NCI-H1417 treated with DMSO at 0.1 percent for 48 hours (cell line): ENCODE measurements at places on chromosomes 5 and 9.

DNA sequence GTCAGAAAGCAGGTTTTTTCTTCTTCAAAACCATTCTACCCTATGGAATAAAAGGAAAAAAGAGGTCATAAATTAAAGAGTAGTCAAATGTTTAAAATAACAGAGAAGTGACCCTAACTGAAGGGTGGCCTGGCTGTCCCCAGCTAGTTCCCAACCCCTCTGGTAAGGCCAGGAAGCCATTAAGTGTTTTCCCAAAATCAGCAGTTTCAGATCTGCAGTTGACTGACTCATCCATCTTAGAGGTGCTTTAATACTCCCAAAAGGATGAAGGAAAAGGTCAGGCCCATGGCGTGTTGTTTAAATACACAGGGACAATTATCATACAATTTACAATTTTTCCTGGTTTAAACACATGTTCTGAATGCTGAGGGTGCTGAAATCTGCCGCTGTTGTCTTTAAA is 47.9 kb upstream of the TBC1D9B start:
- no peak for DNase-seq

DNA sequence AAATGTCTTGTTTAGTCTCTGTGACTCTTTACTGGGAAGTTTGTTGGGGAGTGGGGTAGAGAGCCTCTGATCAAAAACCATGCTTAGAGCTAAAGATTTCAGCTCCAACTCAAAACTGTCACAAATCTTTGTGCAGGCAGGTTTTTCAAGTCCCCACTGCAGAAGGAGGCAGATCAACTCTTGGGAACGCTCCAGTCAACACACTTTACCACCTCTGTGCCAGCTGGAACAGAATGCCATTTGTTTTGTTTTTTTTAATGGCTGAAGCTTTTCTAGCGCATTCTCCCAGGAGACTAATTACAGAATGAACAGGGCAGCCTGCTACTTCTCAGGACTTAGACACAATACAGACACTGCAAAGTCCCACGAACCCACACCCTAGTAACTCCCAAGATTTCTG is 17.9 kb upstream of the LHX6 start:
- DNase-seq, result no peak

DNA sequence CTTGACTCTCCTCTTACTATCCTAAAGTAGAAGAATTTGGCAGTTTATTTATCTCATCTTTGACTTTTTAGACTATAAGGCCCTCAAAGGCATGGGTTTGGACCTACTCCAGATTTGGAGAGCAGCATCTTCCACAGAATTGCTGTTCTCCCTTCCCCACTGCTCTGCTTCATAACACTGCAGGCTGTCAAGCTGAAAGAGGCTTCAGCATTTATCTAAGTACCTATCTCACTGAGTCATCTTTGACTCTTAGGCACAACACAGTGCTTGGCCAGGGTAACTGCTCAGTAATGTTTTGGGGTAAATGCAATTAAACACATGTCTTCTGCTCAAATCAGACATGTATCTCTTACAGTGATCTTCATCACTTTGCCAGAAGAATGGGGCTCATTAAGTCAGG is 60.6 kb downstream of the GRIN3A start:
- DNase-seq, result no peak

DNA sequence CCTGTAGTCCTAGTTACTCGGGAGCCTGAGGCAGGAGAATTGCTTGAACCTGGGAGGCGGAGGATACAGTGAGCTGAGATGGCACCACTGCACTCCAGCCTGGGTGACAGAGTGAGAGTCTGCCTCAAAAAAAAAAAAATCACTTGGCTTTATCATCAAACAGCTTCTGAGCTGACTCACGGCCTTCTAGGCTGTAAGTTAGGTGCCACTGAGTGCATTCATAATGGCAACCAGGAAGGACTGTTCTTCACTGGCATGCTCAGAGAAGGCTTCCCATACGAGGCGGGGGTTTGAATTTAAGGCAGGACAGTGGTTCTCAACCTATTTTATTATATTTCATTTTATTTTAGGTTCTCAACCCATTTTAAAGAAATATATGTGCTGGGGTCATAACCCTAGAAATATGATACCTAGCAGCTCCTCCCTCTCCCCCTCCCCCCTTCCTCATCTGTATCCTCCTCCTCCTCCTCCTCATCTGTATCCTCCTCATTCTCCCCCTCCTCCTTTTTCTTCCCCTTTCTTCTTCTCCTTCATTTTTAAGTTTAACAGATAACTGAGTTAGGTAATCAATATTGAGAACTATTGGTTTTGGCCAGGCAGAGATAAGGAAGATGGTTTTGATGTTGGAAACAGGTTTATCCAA is 19.0 kb upstream of the LHFPL2 start:
- no peak for DNase-seq

GRCh38 chr9:85038824-85039608 is 369.5 kb downstream of the NTRK2 start:
- no peak for DNase-seq

GRCh38 chr5:65812648-65813047 is 90.6 kb downstream of the NLN start:
- no peak for DNase-seq

DNA sequence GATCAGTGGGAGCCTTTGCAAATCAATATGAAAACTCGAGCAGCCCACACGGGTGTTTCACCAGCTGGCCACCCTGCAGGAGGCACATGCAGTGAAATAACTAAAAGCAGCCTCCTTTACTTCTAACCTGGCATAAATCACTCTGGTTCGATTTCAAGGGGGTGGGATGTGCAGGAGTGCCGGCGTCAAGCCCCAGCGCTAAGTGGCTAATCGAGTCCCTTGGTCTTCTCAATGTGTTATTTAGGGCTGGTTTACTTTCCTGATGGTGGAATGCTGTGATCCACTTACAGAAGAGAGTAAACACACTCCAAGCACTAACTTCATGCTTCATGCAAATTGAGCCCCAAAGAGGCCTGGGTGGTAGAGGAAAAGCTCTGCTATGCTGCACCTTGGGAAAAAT is 109.4 kb downstream of the TMEM174 start:
- DNase-seq, result peak; percentile 46

DNA sequence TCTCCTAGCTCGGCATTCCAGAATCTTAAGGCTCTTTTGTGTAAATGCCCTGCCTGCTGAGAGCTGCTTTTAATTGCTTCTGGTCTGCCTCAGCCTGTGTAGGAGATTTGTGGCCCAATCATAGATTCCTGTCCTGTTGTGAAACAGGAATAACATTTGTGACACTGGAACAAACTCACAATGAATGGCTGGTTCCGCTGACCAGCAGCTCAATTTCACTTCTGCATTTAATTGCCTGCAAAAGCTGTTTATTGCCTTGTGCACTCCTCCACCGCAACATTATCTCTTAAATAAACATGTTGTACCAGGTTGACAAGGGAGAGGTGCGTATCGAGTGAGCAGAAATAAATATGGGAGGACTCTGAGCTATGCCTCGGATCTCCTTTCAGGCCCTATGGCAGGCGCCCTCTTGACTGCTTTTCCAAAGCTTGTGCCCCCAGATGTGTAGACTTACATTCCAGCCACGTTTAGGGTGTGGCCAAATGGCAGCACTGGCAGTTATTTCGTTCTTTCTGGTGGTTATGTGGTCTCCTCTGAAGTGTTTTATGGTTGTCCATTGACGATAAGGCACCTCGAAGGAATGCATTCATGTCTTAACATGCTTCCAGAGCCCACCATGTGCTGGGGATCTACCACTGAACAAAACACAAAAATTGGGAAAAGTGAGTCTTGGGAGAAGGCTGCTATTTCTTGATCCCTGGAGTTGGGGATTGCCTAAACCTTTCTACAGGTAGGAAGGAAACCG is 58.1 kb downstream of the DMRT1 start:
- DNase-seq, result no peak

- no peak for DNase-seq
Observed at GRCh38 chr5:5343568-5343967, 78.9 kb upstream of the ICE1 start.

DNA sequence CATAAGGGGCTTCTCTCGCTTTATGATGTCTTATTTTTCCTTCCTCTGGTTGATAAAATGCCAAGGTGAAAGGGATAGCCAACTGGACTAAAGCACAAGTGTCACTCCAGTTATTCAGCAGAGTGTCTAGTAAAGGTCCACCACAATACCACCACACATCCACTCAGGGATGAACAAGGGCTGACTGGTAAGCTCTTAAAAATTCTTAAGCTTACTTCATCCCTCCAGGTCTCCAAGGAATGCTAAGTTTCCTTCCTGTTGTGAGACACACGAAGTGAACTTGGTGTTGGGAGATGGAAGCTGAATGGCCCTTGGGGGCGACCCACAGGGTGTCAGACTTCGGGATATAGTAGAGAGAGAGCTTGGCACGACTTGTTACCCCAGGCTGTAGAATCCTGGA is 3.2 kb upstream of the HMGCS1 start:
- no peak for DNase-seq

GRCh38 chr9:13033959-13034693 is 245.4 kb downstream of the MPDZ start:
- DNase-seq, result no peak

DNA sequence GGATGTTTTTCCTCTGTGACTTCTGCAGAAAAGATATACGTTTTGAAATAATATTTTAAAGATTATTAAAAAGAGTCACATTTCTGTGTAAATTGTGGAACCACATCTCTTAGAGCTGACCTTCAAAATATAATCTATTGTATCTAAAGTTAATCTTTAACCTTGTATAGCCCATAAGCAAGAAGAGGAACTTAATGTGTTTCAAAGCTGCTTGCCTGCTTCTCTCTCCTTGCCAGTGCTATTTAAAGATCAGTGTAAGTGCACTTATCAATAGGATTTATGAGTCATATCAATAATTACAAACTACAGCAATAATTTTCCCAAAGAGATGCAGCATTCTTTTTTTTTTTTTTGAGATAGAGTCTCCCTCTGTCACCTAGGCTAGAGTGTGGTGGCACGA is 29.4 kb upstream of the GDA start:
- DNase-seq, result no peak

- no peak for DNase-seq
Observed at GRCh38 chr5:176812269-176813259, 2.2 kb downstream of the UNC5A start.

DNA sequence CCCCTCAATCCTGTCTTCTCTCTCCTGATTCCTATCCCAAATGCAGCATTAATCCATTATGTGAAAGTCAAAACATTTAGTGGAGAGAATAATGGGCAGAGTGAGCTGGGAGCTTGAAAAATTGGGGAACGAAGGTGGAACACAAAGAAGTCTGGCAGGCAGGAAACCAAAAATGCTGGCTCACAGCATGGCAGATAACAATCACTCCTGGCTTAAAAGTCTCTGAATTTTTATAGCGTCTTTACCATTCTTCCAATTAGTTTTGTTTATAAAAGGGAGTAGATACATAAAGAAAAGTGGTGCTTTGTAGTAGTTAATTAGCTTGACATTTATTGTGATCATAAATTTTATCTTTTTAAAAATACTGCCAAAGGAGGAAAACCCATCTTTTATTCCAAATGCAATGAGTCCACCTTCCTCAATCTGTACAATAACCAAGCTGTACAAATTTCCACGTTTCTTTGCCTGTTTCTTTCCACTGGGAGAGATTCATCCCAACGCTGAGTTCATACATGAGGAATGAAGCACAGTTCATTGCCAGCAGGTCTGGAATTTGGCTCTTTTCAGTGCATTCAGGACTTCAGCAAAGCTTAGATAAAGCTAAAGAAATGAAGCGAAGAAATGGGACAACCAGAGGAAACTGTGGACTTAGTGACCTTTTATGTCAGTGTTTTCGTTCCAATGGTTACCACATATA is 174.7 kb downstream of the HMHB1 start:
- DNase-seq, result no peak

DNA sequence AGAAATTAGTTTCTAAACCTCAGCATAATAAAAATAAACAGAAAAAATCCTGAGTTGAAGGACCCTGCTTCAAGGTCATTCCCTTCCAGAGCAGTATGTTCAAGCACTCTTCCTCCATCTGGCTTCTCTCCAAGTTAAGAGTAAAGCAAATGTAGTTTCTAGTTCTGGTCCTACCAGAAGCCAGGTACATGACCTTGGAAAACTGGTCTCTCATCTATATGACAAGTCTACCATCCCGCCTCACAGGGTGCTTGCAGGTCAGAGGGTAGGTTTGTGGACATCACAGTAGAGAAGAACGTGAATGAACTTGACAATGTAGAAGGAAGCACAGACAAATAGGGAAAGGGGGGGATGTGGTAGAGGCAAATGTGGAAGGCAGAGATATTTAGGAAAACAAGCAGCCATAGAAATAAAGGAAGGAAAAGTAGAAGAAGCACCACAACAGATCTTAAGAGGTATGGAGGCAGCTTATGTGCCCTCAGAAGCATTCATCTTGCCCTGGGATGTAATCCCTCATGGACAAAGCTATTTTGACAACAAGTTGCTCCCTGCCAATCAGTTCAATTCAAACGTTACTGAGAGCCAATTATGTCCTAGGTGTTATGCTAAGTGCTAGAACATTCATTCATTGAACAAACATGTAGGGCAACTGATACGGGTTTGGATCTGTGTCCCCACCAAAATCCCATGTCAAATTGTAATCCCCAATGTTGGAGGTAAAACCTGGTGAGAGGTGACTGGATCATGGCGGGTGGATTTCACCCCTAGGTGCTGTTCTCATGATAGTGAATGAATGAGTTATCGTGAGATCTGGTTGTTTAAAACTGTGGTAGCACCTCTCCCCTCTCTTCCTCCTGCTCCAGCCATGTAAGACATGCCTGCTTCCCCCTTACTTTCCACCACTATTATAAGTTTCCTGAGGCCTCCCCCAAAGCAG is 23.7 kb upstream of the CTNNAL1 start:
- DNase-seq, result no peak

DNA sequence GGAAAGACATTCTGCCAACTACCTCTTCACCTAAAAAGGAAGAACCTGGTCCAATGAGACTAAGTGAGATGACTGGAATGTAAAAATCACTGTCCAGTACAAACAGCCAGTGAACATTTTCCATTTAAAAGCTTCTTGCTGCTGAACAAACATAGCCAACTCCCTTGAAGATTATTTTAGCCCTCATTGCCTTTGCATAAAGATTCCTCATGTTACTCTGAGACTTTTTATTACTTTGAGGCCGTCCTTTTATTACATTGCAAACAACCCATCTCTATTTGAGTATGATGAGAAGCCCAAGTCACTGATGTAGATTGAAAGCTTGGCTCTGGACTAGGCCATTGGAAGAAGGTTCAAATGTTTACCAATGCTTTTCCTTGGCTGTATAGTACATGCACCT is 649.8 kb downstream of the CETN3 start:
- no peak for DNase-seq

GRCh38 chr5:45195026-45195425 is 386.3 kb downstream of the MRPS30 start:
- no peak for DNase-seq

GRCh38 chr5:56476487-56476856 is 243.3 kb upstream of the ANKRD55 start:
- DNase-seq, result no peak

GRCh38 chr9:3281399-3281798 is 244.4 kb downstream of the RFX3 start:
- no peak for DNase-seq

DNA sequence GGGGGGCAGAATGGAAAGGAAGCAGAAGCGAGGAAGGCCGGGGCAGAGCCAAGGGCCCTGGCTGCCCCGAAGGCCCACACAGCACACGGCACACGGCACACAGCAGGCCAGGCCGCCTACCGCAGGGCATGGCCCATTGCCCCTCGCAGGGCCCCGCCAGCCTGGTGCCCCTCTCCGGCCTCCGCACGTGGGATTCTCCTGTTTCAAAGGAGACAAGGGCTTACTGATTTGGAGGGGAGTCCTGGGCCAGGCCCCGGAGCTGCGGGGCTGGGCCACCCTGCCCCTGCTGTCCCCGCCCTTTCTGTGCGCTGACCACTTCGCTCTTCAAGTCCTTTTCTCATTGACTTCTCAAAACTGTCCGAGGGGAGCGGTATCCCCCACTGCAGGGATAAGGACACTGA is 7.7 kb upstream of the PHYKPL start:
- DNase-seq, result no peak
